ENCODE measurements at places on chromosomes 5 and 9.

- no peak for DNase-seq
Observed at GRCh38 chr5:89011778-89012711, 129.1 kb upstream of the MEF2C start.

DNA sequence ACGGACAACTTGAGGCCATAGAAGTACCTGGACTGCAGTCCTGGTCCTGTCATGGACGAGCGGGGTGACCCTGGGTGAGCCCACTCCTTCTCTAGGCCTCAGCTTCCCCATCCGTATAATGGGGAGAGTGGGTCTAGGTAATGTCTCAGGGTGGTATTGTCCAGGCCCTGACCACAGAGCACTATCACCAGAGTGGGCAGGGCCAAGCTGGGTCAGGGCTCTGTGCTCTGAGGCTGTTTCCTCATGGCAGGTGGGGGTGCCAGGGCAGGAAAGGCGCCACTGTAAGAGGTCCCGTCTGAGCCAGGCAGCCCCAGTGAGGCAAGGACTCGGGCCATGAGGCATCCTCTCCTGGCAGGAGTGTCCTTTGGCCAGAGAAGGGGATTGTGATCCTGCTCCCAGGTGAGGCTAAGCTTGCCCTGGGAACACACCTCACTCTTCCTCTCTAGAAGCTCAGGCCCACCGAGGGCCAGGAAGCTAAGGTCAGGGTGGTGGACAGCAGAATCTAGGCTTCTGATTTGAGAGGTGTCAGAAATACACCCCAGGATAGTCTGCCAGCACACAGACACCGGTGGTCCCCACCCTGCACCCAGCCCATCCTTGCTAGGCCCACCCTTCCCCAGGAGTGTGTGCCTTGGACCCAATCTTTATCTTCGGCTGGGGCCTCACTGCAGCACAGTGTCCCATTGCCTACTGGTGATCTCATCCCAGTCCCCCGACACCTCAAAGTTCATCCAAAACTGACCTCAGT, 1.5 kb upstream of the MYOZ3 start:
- no peak for DNase-seq

DNA sequence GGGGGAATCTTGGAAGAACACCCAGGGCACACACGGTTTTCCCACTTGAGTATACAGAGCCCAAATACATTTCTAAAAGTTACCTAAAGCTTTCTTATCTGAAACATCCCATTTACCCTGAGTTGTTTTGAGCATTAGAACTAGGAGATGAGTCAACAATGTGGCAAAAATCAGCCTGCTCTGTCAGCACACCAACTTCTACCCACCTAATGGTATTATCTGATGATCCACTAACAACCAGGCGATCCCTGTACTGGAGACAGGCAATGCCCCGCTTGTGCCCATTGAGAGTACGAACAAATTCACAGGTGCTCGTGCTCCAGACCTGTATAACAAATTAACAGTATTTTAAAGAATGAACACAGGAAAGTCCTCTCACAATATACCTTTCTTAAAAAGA, 87.0 kb downstream of the SMIM23 start:
- no peak for DNase-seq

DNA sequence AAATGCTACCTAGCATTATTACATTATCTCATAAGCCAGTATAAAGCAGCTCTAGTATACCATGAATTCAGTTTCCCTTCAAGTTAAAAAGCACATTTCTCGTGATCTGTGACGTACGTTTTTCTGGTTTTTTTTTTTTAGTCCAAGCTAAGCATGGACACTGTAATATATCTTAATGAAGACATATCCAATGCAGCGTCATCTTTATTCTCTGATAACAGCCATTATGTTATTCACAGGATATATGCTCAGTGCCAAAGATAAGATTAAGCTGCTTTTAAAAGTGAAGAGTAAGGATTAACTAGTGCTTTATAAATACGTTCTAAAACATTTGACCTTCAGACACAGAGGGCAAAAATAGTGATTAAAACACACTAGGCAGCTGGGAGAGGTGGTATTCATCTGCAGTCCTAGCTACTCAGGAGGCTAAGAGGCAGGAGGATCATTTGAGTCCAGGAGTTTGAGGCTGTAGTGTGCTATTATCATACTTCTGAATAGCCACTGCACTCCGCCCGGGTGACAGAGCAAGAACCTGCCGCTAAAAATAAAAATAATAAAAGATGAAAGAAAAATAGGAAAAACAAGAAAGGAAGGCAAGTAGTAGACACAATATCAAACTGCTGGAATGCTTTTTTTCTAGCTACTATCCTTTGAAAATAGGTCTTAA, 7.7 kb downstream of the CSNK1A1 start:
- DNase-seq, result no peak

- no peak for DNase-seq
Observed at GRCh38 chr5:16057277-16057676, 122.3 kb downstream of the MARCHF11 start.

GRCh38 chr5:115194676-115195075, 25.0 kb upstream of the TRIM36 start:
- DNase-seq, result no peak

GRCh38 chr9:4603830-4604229, 58.3 kb upstream of the PLPP6 start:
- DNase-seq, result no peak

DNA sequence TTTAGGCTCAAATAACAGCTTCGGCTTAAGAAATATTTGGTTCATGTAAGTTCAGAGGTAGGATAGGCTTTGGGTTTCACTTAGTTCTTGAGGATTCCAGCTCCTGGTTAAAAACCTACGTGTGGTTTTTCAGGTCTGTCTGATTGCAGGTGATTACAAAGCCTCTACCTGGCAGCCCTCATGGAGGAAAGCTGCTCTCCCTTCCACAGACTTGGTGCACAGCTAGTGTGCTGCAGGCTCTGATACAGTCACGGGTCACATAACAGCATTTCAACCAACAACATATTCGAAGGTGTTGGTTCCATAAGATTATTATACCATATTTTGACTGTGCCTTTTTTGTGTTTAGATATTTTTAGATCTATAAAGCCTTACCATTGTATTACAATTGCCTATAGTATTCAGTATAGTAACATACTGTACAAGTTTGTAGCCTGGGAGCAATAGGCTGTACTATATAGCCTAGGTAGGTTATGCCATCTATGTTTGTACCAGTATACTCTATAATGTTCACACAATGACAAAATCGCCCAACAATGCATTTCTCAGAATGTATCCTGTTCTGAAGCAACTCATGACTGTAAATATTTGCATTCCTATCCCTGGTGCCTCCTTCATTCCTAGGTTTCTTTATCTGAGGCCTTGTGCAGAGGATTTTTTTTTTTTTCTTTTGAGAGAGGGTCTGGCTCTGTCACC, 8.0 kb upstream of the DCP2 start:
- DNase-seq, result no peak

GRCh38 chr5:128965011-128965637, at the start of gene SLC27A6:
Gene SLC27A6, plus strand, starts transcription at chr5:128965488. Its CDS starts 650 bp downstream, at chr5:128966138.
- peak; percentile 15 for DNase-seq

DNA sequence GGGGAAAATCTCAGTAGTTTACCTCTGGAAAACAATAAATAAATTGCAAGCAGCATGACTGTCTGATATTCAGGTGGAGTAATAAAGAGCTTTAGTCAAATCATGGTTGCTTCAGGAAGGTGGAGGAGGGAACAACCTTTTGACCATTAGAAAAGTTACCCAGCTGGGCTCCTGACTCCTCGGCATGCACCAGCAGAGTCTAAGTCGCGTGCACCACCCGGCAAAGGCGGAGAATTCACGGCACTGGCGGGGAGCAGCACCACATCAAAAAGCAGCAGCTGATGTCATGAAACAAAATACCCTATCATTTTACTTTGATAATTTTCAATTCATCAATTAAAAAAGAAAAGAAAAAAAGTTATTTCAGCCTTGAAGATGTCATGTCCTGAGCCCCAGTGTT, 34.6 kb downstream of the EBF1 start:
- DNase-seq, result no peak

DNA sequence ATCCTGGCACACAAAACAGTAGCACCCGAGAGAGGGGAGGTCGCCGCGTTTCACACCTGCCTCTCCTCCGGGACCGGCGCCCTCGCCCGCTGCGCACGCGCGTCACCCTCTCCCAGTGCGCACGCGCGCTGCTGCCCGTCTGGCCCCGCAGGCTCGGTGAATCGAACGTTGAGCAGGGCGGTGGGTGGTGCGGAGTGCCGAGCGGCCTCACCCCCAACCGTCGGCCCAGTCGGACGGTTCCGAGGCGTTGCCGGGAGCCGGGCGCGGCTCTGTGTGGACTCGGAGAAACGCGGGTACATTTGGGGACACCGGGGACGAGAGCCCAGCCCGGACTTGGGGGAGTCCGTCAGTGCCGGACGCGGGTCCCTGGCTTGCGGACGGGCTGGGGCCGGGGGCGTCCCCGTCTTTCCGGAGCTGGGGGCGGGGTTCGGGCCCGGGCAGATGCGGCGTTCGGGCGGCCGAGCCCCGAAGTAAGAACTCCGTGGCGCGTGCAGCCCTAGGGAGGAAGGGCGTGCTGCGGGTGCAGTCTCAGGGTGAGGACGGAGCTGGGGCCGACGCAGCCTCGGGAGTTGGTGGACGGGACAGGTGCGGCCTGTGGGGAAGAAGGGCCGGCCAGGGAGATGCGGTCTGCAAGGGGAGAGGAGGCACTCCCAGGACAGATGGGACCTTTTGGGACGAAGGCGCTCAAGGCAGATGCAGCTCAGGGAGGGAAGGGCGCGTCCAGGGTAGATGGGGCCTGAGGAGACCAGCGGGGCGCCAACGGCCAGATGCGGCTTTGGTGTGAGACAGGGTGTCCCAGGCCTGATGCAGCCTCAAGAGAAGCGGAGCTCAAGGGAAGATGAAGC, at the start of gene POMT1:
POMT1 (plus strand) TSS at position 138 of the 845 bp plus-strand sequence. CDS start 1,301 bp downstream, outside the sequence.
- DNase-seq, result peak; percentile 72

- DNase-seq, result no peak
Observed at GRCh38 chr9:35792826-35793225, 1.4 kb downstream of the NPR2 start.

- no peak for DNase-seq
Observed at GRCh38 chr5:103546858-103547257, 15.7 kb downstream of the NUDT12 start.

DNA sequence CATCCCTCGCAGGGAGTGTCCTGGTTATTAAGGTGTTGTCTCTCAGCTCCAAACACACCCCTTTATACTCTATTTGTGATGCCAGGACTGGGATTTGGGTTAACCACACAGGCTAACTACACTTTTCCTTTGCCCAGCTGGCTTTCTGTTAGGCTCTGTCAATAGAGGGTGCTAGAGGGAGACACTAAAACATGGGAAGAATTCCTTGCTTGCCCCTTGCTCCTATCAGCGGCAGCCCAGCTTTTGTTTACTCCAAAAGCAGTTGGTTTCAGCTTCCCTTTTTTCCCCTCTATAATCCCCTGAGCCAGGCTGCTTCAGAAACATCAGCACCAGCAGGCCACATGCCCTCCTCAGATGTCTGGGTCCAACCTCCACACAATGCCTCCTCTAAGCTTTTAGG, 297.1 kb downstream of the KCTD16 start:
- DNase-seq, result peak; percentile 13

- DNase-seq, result no peak
Observed at GRCh38 chr9:70609542-70610286, 195.3 kb upstream of the KLF9 start.

- no peak for DNase-seq
Observed at GRCh38 chr9:125507226-125507625, 199.8 kb downstream of the MAPKAP1 start.

DNA sequence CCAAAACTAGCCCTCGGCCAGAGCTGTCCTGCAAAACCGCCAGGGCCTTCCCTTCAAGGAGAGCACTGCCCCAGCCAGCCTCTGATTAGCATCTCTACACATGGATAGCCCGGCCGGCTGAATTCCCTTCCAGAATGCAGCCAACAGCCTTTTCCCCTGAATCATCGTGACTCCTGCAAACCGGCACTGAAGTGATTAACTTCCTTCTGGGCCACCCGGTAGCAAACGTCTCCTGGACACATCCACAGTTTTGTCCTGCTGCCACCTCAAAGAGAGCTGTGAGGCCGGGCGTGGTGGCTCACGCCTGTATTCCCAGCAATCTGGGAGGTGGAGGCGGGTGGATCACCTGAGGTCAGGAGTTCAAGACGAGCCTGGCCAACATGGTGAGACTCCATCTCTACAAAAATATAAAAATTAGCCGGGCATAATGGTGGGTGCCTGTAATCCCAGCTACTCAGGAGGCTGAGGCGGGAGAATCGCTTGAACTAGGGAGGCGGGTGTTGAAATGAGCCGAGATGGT, 21.1 kb upstream of the EEIG1 start:
- DNase-seq, result no peak

Data from right renal cortex interstitium (tissue), 3 donors.